CD4-positive, alpha-beta T cell treated with Interleukin-1 beta for 1 hour (primary cell): ENCODE measurements at places on chromosomes 2 and 18.

DNA sequence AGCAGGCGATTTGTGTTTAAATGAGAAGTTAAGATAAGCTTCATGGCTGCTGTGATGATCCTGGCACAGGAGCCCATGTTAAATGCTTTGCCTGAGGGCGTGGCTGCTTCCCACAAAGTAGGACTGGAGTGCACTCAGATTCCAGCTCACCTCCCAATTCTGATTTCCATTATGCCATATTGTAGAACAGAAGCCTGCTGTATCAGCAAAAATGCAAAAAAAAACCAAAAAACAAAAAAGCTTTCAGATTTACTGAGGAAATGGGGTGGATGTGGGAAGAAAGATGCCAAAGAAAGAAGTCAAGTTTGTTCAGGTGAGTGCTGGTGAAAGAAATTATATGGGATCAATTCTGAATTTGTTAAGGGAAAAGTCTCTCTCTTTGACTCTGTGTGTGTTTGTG, 610.4 kb upstream of the NETO1 start:
- no peak for DNase-seq

GRCh38 chr18:28080876-28081300, 96.0 kb downstream of the CDH2 start:
- DNase-seq: no peak

DNA sequence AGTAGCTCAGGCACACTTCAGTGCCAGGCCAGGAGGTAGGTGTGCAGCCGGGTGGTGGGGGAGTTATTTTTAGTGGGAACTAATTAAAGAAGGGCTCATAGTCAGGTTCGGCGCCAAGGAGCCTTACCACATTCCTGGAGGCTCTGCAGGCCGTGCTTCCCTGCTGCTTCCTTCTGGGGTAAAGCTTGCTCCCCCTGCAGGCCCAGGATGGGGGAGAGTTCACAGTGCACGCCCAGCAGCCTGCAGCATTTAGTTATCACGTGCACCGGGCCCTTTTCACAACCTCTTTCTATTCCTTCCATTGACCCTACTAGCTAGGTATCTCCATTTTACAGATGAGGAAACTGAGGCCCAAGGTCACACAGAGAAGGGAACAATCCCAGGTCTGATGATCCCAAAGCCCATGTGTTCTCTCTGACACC, 2.5 kb downstream of the KCNF1 start:
- DNase-seq: no peak

GRCh38 chr2:65158557-65158956, 28.7 kb upstream of the RAB1A start:
- DNase-seq: no peak

GRCh38 chr2:206736935-206737334, 18.7 kb upstream of the DYTN start:
- DNase-seq: no peak

- DNase-seq: no peak
These were observed 85.9 kb downstream of the ZNF407 start for GRCh38 chr18:74683573-74683972.

DNA sequence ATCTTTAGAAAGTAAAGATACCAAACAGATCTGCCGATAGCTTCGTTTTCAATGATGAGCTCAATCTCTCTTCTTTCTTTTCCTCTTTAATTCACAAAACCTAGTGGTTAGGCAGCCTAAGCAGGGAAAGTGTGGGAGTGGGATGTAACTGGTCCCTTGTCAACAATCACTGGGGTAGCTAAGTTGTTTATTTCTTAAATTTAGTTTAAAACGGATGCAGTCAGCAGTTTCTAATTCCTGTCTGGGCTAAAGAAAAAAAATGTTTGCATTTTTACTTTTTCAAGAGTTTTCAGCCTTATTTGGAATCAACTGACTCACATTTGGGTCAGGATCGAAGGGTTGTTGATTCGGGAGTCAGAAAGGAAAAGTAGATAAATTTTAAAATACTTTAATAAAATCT, 137.7 kb upstream of the TACR1 start:
- DNase-seq: no peak

- no peak for DNase-seq
These were observed 107.7 kb downstream of the ICA1L start for GRCh38 chr2:202763916-202764315.

GRCh38 chr2:19356545-19357401, 1.6 kb downstream of the OSR1 start:
- DNase-seq: no peak

- no peak for DNase-seq
These were observed 22.1 kb downstream of the EXOC6B start for GRCh38 chr2:72803626-72804320.

DNA sequence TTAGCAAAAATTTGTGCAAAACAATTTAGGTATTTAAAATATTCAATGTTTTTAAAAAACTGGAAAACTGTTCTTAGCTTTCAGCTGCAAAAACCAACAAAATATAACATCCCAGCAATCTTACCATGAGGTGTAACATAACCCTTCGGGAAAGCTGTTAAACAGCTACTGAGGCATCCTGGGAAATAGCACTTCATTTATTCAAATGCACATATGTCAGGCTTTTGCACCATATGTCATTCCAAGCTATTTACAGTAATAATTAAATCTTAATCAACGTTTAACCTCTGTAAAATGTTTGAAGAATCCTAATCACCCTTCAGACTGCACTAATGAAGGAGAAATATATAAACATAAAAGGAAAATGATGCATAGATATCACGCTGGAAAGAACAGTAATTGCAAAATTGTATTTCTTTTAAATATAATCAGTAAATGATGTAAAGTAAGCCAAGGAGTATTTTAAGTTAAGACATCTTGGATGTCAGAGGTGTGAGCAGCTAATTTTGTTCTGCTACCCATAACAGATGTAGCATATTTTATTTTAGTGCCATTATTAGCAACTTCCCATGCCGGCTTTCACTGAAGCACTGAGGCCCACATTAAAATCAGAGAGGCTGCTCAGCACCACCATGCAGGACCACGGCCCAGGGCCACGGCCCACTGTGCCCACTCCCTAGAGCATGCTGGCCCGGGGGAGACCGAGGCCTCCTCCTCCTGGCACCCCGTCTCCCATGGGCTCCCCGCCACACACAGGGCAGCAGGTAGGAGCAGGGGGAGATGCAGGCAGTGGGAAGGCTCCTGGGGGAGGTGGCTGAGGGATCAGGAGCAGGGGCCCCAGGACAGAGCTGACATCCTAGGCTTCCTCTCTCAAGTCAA, 30.9 kb downstream of the EMX1 start:
- DNase-seq: no peak

DNA sequence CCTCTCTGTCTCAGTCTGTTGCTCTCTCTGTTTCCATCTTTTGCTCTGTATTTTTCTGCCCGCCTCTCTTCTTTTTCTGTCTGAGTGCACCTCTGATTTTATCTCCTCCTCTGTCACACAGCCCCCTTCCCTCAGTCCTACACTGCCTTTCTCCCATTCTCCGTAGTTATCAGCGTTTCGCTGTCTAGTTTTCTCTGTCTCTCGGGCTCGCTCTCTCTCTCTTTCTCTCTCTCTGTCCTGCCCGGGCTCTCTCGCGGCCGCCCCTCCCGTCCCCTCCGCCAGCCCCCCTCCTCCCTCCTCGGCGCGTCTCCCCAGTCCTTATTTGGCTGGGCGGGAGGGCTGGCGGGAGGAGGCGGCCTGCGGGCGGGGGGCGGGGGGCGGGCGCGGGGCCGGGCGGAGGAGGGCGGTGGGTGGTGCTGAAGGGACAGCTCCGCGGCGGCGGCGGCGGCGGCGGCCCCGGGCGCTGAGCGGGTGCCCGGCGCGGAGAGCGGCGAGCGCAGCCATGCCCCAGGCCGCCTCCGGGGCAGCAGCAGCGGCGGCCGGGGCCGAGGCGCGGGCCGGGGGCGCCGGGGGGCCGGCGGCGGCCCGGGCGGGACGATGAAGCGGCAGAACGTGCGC, at the start of gene KCNK3:
Gene KCNK3 (plus strand): TSS at position 444 of the 618 bp plus-strand sequence. CDS start 154 bp downstream, at position 598.
- peak; percentile 26 for DNase-seq

DNA sequence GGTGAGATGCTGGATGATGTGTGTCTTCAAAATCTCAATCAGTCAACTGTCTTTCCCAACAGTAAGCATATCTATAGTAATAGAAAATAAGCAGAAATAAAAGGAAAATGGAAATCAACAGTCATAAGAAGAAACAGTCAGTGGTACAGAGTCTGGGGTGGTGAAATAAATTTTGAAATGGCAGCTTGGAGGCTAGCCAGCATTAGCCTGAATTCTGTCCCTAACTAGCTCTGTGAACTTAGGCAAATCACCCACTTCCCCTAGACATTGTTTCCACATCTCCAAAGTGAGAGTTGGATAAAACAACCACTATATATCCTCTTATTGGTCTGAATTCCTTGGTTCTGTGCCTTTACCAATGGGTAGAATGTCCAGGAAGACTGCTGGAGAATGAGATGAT, 189.7 kb upstream of the REV1 start:
- DNase-seq: no peak

DNA sequence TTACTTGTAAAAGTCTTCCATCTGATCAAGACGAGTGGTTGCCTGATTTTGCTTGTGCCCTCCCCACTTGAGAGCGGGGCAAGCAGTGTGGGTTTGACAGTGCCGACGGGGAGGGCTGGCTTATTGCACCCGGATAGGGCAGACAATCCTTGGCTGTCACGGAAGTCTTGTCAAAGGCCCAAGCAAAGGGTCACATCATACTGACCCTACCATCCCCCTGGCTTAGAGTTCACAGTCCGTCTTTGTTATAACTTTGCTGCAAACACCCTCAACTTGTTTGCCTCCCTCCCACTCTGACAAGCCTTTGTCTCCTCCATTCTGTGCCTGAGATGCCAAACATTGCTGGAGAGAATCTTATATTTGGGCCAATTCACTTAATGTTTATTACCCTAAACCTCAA, 165.9 kb upstream of the MSH6 start:
- no peak for DNase-seq

- no peak for DNase-seq
These were observed 244.7 kb upstream of the MMADHC start for GRCh38 chr2:149832324-149832723.

GRCh38 chr2:207694811-207695281, 16.6 kb upstream of the CCNYL1 start:
- no peak for DNase-seq

DNA sequence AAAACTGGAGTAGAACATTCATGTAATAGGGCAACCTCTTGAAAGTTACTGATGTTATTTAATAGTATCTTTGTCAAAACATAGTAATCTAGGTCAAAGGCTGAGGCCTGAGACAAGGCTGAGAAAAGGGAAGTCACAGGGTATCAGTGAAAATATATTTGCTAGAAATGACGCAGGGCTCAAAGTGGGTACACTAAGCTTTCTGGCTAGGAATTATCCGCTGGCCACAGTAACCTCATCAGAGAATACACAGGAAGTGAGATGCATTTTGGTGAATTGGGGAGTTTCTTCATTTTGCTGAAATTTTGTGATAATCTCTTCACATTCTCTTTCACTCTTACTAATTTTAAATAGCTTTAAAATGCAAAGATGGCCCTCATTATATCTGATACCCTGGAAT, 206.8 kb downstream of the OTX1 start:
- DNase-seq: no peak

DNA sequence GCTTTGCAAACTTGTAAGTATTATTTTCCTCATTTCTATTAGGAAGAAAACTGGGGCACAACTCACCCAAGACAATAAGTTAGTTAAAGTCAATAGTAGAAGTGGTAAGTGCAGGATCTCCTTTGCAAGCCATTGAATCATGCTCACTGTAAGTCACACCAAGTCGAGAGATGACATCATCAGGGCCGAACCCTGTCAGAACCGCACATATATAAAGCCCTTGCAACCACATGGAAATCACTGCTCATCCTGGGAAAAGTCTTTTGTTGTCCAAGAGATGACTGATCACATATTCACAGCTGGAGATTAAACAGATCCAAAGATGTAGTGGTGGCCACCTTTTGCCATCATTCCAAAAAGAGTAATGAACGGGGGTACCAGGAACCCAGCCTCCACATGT, 484.8 kb upstream of the ID2 start:
- no peak for DNase-seq

GRCh38 chr2:119372778-119373568, 6.2 kb downstream of the DBI start:
- DNase-seq: no peak

- DNase-seq: no peak
These were observed 27.5 kb upstream of the GBX2 start for GRCh38 chr2:236195726-236196125.

DNA sequence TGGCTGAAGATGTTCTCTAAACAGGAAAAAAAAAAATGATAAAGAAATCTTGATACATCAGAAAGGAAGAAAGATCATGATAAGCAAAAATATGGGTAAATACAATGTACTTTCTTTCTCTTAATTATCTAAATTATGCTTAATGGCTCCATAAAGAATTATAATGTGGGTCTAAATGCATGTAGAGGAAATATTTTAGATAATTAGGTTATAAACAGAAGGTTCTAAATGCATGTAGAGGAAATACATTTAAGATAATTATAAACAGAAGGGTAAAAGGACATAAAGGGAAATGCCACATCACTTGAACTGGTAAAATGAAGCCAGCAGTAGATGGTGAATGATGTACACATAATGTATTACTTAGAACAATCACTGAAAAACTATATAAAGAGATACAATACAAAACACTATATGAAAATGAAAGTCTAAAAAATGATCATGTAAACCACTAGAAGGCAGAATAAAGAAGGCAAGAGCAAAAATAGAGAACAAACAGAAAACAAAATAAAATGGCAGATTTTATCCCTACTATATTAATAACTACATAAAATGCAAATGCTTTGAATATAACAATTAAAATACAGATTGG, 308.4 kb upstream of the CDH2 start:
- DNase-seq: no peak

DNA sequence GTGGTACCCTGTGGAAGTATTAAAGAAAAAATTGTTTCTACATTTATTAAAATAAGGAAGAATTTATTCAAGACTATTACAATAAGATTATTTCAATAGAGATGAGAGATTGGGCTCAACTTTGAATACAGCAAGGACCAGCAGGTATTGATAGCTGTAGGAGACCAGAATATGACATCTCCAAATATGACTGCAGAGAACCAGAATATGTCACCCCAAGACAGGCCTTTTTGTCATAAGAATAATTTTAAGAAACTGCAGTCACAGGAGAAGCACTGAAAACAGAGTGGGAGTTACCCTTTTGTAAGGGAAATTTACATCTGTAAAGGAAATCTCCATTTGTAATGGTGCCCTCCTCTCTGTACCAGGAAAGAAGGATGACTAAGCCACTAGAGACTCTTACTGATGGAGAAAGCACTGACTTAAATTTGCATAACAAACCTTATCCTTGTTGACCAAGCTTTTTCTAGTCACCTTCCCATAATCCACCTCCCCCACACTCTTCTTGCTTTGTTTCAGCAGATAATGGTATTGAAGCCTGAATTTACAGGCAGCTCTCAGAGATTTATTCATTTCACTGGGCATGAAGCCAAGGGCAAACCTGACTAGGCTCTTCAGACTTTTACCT, 145.1 kb upstream of the RMP24 start:
- no peak for DNase-seq

DNA sequence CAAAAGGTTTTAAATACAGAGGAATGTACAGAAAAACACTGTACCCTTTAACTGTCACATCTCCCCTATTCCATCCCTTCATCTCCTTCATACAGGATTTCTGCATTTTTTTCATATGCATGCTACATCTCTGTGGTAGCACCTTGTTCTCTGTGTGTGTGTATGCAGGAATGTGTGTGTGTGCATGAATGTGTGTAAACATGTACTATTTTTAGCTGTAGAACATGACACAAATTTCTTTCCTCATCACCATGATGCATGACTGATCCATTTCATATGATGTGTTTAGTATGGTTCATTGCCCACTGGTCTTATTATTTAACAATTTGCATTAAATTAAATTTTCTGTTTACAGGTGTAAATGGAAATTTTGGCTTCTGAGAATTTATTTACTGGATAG, 21.5 kb upstream of the ZEB2 start:
- no peak for DNase-seq

GRCh38 chr2:217650229-217650628, 352.6 kb downstream of the TNS1 start:
- DNase-seq: no peak

GRCh38 chr2:172462373-172462848, 35.0 kb downstream of the ITGA6 start:
- DNase-seq: no peak
